Gastrocnemius medialis (tissue), 4 donors: ENCODE measurements at places on chromosomes 3 and 15. TPM values are rescaled to one million over a fixed set of nuclear protein-coding genes. Genes with fewer than 3 reads are reported as not detected.

DNA sequence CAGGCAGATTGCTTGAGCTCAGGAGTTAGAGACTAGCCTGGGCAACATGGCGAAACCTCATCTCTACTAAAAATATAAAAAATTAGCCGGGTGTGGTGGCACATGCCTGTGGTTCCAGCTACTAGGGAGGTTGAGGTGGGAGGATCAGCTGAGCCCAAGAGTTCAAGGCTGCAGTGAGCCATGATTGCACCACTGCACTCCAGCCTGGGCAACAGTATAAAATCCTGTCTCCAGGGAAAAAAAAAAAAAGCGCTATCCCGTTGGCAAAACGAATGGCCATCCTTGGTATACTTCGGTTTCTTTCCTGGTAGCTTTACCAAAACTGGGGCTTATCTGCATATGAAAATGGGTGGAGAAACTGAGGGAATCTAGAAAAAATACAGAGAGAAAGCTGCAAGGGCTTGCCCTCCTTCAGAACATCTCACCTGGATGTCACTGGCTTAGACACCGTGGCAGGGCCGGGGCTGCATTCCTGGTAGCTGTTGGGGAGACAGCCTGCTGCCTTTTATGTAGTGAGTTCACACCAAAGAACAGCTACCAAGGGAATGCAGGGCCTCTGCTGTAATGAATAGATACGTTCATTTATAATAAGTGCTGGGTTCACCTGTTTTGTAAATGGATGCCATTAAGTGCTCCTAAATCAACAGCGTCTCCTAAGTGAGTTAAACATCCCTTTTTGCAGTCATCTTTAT, 96.0 kb downstream of the IQSEC1 start:
- no peaks in the 10 kb centered on the region for H3K36me3 ChIP-seq
- H3K4me3 ChIP-seq: no peak overlapping the region
- H3K27me3 ChIP-seq: no peaks in the 10 kb centered on the region

DNA sequence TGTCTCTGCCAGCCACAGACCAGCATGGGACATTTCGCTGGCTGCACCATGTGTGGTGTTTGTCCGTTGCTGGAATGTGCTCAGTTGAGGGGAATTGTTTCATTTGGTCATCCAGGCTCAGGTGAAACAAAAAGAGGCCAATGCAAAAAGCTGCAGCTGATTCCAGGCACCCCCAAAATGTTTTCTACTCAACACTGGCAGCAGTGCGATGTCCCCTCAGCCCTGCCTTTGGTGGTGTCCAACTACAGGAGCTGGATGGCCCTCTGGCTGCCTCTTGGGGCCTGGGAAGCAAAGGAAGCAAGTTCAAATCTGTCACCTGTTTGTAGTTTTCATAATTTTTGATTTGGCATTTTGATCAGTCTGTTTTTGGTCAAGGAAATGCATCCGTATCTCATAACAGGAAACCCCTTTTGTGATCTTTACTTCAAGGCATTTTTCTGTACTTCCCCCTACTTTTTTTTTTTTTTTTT, 141.8 kb downstream of the EEFSEC start:
- peaks cover 4% of the 10 kb centered on the region for H3K36me3 ChIP-seq
- no peaks in the 10 kb centered on the region for H3K4me1 ChIP-seq
- H3K27me3 ChIP-seq: no peaks in the 10 kb centered on the region

MORC1 gene
- total RNA-seq: not detected

NR1I2 gene
- not detected for total RNA-seq

HMG20A gene
- total RNA-seq: 25.4 TPM

GRCh38 chr3:152656214-152656971, 178.5 kb upstream of the P2RY1 start:
- no peak overlapping the region for H3K4me3 ChIP-seq
- no peaks in the 10 kb centered on the region for H3K36me3 ChIP-seq
- H3K27me3 ChIP-seq: no peaks in the 10 kb centered on the region
- no peaks in the 10 kb centered on the region for H3K4me1 ChIP-seq
- DNase-seq: no peak

GRCh38 chr3:115562636-115563267, 60.6 kb upstream of the GAP43 start:
- no peak overlapping the region for H3K27ac ChIP-seq
- H3K4me3 ChIP-seq: no peak overlapping the region
- no peaks in the 10 kb centered on the region for H3K27me3 ChIP-seq
- no peak for DNase-seq
- no peaks in the 10 kb centered on the region for H3K4me1 ChIP-seq

GRCh38 chr3:52146189-52146588, 8.0 kb downstream of the POC1A start:
- H3K27ac ChIP-seq: no peak overlapping the region
- H3K36me3 ChIP-seq: no peaks in the 10 kb centered on the region
- no peaks in the 10 kb centered on the region for H3K27me3 ChIP-seq
- DNase-seq: no peak

HACD3 gene
- total RNA-seq: 4.5 TPM

DNA sequence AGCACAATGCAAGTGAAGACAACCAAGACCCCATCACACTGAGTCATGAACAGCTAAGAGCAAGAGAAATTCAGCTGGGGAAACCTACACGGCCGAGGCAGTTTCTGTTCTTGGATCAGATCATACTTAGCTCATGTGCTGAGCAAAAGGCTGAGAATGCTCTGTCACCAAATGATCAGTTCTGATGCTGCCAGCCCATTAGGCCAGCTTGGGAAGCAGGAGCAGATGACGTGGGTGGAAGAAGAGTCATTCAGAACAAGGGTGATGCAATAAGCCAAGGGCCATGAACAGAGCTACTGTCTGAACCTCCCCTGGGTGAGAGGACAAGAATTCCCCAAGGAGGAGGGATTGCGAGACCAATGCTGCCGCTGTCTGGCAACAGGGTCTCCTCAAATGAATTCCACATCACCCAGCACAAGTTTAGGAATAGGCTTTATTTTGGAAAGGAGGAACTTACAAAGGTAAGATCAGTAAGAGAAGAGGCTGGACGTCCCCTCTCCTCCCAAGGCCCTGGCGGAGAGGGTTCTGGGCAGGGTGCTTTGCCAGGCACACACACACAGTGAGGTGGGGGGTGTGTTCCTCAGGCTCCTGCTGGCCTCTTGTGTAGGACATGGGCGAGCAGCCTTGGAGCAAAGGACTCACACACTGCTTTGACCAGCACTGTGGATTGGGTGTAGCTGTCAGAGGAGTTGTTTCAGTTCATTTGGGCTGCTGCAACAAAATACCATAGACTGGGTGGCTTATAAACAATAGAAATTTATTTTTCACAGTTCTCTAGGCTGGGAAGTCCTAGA, 65.6 kb upstream of the CTXND1 start:
- DNase-seq: peak; percentile 20
- H3K27me3 ChIP-seq: no peaks in the 10 kb centered on the region
- no peak overlapping the region for H3K4me3 ChIP-seq
- H3K36me3 ChIP-seq: no peaks in the 10 kb centered on the region
- peaks cover 4% of the 10 kb centered on the region for H3K4me1 ChIP-seq
- no peak overlapping the region for H3K27ac ChIP-seq

GRCh38 chr3:25830373-25831280, 40.7 kb downstream of the OXSM start:
- H3K27ac ChIP-seq: no peak overlapping the region
- H3K4me3 ChIP-seq: no peak overlapping the region
- no peaks in the 10 kb centered on the region for H3K27me3 ChIP-seq
- H3K36me3 ChIP-seq: no peaks in the 10 kb centered on the region

- DNase-seq: peak; percentile 25
- H3K27me3 ChIP-seq: no peaks in the 10 kb centered on the region
- no peak overlapping the region for H3K4me3 ChIP-seq
- no peak overlapping the region for H3K27ac ChIP-seq
- no peaks in the 10 kb centered on the region for H3K36me3 ChIP-seq
- H3K4me1 ChIP-seq: peaks cover 5% of the 10 kb centered on the region
Observed at GRCh38 chr15:33292717-33293307, 18.0 kb upstream of the RYR3 start.

GRAMD1C gene
- 0.29 TPM for total RNA-seq

GRCh38 chr15:96462768-96463750, 132.6 kb downstream of the NR2F2 start:
- H3K27me3 ChIP-seq: no peaks in the 10 kb centered on the region
- no peaks in the 10 kb centered on the region for H3K4me1 ChIP-seq
- no peak overlapping the region for H3K4me3 ChIP-seq
- no peak for DNase-seq
- H3K36me3 ChIP-seq: no peaks in the 10 kb centered on the region

DNA sequence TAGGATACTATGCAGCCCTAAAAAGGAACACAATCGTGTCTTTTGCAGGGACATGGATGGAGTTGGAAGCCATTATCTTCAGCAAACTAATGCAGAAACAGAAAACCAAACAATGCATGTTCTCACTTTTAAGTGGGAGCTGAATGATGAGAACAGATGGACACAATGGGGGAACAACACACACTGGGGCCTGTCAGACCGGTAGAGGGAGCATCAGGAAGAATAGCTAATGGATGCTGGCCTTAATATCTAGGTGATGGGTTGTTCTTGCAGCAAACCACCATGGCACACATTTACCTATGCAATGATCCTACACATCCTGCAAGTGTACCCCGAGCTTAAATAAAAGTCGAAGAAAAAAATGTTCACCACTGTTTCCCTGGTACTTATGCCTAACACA, 17.5 kb downstream of the SENP7 start:
- H3K4me3 ChIP-seq: no peak overlapping the region
- H3K4me1 ChIP-seq: no peaks in the 10 kb centered on the region
- H3K27ac ChIP-seq: no peak overlapping the region
- H3K27me3 ChIP-seq: no peaks in the 10 kb centered on the region
- peaks cover 17% of the 10 kb centered on the region for H3K36me3 ChIP-seq
- DNase-seq: no peak

- no peak overlapping the region for H3K4me3 ChIP-seq
- H3K27me3 ChIP-seq: no peaks in the 10 kb centered on the region
- no peak for DNase-seq
Observed at GRCh38 chr3:18635215-18635614, 210.1 kb upstream of the SATB1 start.
